ENCODE measurements at places on chromosomes 3 and 15.

GRCh38 chr15:63942486-63943365 is 103.6 kb downstream of the DAPK2 start:
- DNase-seq, result no peak

DNA sequence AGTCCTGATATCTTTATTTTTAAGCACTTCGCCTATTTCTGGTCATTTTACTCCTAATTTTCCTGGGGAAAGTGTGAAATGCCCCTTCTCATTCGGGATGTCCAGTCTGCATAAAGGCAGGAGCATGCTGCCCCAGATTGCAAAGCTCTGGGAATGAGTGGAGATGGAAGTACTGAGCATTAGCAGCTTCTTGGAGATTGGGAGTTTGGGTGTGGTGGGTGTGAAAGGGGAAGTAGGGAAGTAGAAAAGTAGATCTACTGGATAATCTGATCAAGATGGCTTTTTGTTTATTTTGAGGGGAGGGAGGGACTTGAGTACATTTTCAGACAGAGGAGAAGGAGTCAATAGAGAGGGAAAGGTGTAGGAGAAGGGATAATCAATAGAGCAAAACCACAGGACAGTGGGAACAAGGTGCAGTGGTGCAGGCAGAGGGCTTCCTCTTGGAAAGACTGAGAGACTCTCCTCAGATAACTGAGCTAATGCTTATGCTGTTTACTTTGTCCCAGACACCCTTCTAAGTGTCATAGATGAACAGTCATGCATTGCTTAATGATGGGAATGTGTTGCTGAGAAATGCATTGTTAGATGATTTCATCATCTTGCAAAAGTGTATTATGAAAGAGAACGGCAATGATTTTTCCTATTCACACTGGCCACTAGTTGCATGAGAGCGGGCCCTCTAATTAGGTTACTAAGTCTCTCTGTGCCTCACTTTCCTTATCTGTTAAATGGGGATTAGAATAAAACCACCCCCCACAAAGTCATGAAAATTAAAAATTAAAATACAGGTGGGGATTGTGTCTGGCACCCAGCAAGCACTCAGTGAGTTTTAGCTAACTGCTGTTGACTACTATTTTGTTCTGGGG is 45.5 kb downstream of the PHLDB2 start:
- DNase-seq, result no peak

- DNase-seq, result no peak
Measured at GRCh38 chr15:33158366-33158765, 36.1 kb downstream of the FMN1 start.

DNA sequence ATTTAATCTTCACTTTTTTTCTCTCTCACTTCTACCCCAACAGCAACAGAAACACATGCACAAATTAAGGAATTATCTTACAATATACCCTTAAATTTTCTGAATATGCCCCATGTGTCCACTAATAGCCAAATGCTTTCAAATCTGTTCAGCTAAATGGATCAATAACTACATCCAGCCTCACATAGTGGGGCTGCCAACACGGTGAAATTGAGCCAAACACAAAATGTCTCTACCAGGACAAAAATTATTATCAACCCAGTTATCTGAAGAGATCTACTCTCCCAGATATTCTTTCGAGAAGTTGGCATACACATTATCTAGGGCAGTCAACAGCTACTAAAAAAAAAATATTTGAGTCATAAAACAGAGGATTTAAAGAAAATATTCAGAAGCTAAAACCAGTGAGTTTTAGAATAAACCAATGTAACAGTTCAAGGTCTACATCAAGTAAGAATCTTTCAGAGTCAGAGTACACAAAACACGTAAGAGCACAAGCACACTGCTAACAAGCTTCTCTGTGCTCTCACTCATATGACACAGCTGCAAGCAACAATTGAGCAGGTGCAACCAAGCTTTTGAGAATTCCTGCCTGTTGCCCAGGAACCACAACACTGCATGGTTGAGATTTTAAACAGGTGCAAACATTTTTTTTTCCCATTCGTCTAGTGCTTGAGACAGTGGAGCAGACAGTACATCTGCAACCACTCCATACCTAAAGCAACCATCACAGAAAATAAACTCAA is 247.7 kb downstream of the ZBTB20 start:
- DNase-seq, result peak; percentile 94

GRCh38 chr15:69031013-69032001 is 16.8 kb downstream of the NOX5 start:
- DNase-seq, result no peak

DNA sequence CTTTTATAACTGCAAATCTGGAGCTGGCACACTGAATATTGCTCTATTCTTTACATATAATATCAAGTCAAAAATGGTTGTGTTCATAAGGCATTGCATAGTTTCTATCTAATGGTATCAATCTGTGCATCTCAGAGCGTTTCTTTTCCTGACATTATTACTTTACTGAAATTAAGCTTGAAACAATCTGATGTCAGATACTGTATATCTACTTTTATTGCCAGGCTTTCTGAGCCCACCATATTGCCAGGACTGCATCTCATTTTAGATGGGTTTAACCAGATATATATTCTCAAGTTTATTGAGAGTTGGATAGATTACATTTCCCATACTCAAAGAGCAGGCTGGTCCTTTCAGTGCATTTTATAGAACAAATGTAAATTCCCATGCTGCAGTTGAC is 122.7 kb upstream of the MEIS2 start:
- no peak for DNase-seq

DNA sequence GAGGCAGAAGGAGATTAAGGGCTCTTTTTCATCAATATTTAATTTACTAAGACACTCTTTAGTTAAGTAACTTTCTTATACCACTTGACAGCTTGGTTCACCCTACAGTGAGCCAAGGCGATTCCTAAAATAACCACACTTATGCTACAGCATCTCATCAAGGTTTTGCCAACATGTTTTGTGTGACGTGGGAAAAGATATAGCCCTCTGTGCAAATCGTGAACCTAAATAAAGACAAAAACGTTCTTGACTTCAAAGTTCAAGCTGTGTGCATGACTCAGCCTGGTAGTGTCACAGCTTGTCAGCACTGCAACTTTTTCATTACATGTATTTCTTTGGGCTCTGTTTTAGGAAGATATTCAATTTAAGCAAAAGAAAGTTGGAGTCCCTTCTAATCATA is 297.0 kb upstream of the EPHA3 start:
- no peak for DNase-seq
